ENCODE measurements at places on chromosomes 5 and 9.
A peak's percentile ranks its signal among the peaks of the same experiment; 100 is the strongest.

DNA sequence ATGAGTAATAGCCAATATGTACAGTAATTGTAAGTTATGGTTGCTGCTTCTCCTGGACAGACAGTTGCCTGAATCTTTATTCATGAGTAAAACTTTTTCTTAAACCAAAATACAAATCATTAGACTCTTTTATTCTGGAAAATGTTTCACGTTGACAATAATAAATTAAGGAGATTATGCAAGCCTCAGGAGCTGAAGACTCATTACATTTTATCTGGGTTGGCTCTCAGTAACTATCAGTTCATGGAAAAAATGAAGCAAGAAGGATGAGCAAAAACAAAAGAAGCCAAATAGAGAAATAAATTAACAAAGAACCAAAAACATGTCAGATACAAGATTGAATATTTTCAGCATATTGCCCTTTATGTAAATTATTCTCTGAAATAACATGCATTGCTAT is 88.9 kb upstream of the PRR16 start:
- no peak for DNase-seq

DNA sequence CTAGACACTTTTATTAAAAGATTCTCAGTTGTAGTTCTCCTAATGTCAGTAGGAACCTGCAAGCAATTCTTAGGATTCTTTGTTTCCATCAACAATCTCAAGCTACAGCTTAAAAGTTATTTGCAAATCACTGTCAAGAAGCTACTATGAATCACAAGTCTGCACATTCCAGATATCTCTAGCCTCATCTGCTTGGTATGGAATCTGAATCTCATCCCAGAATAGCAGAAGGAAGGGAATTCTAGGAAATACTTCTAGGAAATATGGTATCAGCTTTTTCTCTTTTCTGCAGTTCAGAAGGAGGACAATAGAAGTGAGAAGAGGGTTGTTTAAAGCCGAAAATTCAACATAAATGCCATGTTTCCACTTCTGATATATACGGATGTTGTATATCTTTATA is 792.2 kb upstream of the CDH9 start:
- no peak for DNase-seq

GRCh38 chr5:168140241-168140640 is 151.2 kb upstream of the WWC1 start:
- no peak for DNase-seq

DNA sequence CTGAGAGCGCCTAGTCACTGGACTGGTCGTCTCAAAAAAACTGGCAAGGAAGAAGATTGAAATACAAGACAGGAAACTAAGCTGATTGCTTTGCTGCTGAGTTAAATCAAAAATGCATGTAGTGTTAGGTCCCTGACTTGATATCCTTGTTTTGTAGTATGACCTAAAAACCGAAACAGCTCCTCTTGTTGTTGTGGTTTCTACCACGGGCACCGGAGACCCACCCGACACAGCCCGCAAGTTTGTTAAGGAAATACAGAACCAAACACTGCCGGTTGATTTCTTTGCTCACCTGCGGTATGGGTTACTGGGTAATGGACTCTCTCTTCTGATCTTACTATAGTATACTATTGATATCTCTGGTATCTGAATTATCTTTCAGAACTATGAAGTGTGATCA is 4.3 kb downstream of the MTRR start:
- DNase-seq: no peak

GRCh38 chr5:169125571-169125970 is 175.4 kb downstream of the SLIT3 start:
- DNase-seq: no peak

DNA sequence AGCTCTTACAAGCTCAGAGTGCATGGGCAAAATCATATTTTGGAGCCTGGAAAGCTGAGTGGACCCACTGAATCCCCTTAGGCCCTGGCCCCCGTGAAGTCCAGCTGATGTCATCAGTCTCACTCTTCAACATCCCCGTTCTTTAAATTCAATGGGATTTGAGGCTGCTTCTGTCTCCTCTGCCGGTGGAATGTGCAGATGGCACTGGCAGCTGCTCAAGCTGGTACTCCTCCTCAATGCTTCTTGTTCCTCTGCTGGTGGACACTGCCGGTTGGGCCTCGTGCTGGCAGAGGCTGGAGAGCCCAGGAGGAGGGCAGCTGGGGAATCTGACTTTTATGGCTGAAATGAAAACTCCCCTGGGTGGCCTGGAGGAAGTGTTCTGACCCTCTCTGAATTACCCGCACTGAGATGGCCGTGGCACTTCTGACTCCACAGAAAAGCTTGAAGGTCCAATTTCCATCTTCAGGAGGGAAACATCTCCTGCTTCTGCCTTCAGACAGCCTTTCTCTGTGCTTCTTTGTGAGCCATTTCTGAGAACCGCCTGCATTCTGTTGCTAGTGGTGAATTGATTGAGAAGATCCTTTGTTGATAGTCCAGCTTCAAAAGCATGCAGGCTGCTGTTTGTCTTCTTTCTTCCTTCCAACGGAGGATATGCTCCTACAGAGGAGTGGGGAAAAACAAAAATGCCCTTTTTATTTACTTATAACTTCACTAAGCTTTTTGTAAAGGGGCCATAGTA is 298.9 kb downstream of the TMEM38B start:
- DNase-seq: peak; percentile 62

DNA sequence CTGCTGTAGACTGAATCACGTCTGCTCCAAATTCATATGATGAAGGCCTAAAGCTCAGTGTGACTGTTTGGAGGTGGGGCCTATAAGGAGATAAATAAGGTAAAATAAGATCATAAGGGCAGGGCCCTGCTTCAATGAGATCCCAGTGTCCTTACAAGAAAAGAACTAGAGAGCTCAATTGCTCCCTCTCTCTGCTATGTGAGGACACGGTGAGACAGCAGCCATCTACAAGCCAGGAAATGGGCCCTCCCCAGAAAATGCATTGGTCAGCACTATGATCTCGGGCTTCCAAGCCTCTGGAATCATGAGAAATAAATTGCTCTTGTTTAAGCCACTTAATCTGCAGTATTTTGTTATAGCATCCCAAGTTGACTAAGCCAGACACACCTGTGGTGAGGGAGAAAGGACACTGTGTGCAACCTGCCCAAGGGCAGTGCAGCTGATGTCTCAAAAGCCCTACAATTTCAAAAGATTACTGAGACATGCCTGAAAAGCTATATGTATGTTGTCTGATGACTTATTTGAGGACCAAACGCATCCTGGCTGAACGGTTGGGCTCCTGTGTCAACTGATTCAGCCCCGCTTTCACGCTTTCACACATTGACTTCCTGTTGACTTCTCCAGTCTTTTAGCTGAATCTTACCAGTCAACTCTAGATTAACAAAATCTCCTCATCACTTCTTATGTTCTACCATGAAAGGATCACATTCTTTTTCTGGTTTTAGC is 13.2 kb downstream of the GZMK start:
- DNase-seq: no peak

All from nucleus accumbens (tissue), 56 donors.